ENCODE measurements at places on chromosomes 2 and 18.

DNA sequence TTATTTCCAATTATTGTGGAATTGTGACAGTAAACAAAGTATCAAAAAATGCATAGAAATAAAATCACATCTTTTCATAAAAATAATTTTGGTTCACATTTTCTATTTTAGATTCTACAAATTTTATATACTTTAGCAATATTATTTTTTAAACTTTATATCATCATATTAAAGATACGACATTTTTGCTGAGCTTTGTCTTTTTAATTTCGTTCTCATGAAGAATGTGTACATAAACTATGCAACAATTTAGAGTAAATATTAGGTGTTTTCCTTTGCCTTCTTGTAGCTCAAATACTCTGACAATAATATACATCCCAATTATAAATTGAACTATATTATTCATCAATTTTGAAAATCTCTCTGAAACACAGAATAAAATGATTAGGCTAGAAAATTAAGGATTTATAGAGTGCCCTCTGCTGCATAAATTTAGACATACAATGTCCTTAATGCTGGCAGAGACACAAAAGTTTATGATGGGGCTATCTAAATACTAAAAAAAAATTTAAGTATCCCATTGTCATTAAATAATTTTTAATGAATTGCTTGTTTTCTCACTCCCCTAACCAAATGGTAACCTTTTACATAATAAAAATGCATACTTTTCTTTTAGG is 45.7 kb downstream of the CCDC102B start:
- no peak for DNase-seq

DNA sequence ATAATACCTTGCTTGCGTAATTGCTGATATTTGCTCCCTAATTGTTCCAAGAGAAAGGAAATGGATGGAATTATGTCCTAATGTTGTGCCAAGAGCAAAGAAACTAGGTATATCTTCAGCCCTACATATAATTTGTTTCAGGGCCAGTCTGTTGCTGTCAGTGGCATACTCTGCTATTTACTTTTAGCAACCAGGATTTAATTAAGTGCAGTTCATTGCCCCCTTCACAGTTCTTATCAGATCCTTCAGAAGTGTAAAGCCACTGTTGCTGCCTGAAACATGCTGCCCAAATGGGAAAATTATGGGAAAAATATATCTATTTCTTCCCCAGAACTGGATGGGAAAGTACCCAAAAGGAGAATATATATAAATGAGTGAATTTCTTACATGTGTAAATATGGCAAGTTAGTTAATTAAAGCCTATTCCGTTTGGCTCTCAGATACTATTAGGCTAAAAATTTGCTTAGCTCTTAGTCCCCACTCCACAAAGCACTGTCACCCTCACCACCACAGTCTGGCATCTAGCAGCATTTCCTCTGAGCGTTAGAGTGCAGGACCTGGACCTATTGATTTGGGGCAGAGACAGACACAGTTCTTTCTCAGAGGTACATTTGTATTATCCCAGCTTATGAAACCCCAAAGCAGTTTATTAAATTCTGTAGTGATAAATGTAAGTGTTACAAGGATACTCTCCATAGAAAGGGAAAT is 72.8 kb upstream of the DTNA start:
- DNase-seq, result no peak

DNA sequence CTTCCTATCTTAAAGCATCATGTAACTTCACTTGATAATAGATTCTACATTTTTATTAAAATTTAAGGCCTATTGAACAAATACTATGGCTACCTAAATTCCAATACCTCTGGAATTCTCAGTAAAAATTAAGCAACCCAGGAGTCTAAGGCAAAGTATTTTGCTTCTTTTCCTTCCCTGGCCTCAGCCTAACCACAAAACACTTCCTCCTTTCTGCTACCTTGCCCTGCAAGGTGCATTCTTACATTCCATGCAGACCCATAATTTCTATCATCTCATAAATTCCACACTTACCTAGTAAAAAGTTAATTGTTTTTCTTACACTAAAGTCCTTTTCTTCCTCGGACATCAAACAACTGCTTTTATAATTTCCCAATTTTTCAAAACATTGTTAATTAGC is 3.7 kb downstream of the MBOAT2 start:
- no peak for DNase-seq

DNA sequence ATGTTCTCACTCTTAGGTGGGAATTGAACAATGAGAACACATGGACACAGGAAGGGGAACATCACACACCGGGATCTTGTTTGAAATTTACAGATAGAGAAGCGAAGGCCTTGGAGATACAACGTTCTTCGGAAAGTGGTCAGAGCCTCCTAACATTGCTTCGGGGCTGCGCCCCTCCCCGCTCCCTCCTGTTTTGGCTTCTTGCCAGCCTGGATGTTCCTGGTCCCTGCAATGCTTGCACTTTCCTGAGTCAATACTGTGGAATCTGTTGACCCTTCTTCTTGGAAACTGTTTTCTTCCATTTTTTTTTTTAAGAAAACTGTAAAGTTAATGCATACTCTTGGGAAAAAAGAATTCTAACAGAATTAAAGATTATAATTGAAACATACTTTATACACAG is 360.8 kb downstream of the SOCS6 start:
- DNase-seq, result no peak

DNA sequence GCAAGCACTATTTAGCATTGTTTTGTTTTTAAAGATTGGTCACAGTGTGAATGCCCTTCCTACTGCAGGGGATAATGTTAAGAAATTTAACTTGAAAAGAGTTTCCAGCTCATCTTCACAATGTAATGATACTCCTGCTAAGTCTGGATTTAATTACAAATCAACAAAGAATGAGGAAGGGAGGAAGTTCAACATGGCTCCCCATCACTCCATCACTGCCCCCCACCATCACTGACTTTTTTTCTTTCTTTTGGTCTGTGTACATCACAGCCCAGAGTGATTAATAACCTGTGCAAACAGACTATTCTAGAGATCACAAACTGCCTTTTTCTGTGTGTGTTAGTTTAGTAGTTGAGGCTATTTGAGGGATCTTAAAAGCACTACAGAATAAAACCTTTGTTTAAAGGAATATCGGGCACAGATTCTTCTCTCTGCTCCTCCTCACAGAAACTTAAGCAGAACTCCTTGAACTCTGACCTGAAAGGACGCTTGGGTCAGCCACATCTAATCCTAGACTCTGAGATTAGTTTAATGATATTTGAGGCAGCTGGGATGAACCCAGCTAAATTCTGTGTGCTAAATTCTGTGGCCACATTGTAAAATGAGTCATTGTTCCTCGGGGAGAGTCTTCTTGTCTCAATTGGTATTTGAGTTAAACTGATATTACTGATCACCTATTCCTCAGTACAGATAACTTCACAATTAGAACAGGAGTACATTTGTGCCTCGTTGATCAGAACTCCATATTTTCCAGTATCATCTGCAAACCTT is 47.8 kb downstream of the SATB2 start:
- DNase-seq, result no peak

GRCh38 chr2:231614559-231615057 is 21.9 kb downstream of the TEX44 start:
- DNase-seq, result peak; percentile 53

DNA sequence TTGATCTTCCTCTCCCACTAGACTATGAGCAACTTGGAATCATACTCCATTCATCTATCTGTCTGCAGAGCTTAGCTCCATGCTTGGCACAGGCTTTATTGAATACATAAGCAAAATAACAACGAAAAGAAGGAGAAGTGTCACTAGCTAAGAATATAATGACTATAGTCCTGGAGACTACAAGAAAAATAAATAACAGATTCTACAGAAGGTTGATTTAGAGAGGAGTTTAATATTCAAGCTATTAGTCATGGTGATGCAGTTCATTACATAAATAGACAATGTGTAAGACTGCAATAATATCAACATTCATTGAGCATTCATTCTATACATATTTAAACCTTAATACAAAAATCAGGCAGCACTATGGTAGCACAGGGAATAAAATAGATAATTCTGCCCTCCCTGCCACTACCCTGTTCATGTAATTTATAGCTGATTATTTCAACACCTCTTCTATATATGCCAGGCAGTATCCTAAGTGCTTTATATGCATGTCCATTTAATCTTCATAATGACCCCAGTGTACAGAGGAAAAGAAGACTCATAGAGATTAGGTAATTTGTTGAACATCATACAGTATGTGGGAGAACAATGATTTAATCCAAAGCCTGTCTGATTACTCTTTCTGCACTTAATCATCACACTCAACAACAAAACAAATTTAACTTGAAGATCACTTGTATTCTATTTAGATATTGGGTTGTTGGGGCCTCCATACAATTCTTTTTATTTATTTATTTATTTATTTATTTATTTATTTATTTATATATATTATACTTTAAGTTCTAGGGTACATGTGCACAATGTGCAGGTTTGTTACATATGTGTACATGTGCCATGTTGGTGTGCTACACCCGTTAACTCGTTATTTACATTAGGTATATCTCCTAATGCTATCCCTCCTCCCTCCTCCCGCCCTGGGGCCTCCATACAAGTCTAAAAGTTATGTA is 165.3 kb downstream of the RNF152 start:
- no peak for DNase-seq

GRCh38 chr2:226399006-226399405 is 400.6 kb downstream of the IRS1 start:
- DNase-seq, result no peak

- DNase-seq, result no peak
Observed at GRCh38 chr2:131126436-131126835, 21.3 kb downstream of the PLEKHB2 start.

DNA sequence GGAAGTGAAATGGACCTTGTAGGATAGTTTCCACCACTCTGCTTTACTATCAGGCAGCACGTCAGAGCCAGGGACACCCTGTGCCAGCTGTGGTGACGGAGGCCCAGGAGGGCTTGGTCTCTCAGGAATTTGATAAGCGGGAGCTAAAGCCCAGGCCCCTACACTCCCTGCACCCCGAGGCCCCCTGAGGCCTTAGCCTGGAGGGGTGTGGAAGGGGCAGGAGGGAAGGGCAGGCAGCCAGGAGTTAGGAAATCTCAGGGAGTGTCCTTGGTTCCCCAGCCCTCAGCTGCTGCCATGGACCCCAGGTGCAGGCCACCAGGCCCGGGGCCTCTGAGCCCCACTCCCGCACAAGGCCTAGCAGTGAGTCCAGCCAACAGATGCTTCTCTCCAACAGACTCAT is 38.2 kb downstream of the PDIA6 start:
- DNase-seq, result no peak

DNA sequence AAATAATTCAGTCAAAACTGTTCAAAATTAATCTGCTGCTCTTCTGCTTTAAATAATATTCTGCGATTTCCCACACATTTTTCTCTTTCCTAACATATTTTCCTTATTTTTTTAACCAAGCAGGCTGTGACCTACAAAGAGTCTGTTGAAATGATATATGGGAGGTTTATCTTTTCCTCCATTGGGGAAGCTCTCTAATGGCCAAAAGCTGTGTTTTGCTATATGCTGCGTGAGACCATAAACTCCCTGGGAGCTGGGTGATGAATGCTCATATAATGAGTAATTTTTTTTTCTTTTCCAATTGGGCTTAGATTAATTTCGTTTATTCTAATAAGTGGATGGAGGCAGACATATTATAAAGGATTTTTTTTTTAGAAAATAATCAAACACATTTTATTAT is 72.2 kb upstream of the MAP2 start:
- DNase-seq, result no peak

- DNase-seq, result no peak
Observed at GRCh38 chr18:61322265-61322873, 10.9 kb upstream of the CDH20 start.

DNA sequence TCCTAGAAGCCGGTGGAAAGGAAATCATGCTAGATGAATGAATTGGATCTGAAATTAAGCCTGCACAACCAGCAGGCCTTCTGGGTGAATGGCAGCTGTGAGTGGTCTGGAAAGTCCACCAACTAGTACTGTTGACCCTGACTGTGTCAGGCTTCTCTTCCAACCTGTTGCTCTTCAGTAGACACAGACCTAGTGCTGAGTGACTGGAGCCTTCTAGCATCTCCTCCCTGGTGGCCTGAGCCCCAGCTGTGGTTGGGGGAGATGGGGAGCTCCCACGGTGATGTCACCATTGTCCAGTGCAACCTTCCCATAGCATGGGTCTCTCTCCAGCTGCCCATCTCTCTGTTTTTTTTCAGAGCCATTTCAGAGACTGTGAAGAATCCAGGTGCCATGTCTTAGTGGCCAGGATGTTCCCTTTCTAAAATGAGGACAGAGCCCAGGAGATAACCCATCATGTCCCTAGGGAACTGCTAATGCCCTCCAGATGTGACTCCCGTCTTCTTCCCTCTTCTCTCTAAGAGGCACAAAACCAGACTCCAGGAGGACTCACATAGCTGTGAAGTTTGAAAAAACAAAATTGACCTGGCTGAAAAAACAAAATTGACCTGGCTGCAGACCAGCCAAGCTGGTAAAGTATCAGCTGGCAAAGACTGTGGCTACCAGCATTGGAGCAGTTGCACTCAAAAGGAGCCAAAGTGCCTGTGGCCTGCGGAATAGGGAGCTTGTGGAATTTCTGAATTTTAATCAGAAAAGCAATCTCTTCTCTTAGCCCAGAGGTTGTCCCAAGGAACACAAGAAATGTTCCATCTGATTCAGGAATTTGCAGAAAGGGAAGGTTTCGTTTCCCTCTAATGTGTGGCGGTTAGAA is 67.4 kb upstream of the RPL31 start:
- DNase-seq, result no peak

- DNase-seq, result no peak
Observed at GRCh38 chr18:48186131-48186766, 222.9 kb downstream of the ZBTB7C start.

DNA sequence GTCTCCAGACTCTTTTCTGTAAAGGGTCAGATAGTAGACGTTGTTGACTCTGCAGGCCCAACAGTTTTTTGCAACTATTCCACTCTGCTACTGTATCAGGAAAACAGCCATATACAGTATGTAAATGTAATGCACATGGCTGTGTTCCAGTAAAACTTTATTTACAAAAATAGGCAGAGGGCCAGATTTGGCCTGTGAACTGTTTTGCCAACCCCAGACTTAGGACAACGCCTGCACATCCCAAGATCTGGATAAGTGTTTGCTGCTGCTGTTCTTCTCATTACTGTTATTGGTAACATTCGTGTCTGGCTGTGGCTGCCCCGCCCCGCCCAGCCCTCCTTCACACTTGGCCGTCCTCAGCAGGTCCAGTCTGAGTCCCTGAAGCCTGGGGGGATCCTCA is 94.6 kb upstream of the MCFD2 start:
- DNase-seq, result no peak
